Right cardiac atrium (tissue), 5 donors: ENCODE measurements at places on chromosomes 6 and 20. TPM values are rescaled to one million over a fixed set of nuclear protein-coding genes. Genes with fewer than 3 reads are reported as not detected.

BMP5 gene
- total RNA-seq, result 0.71 TPM

- no peak for DNase-seq
Measured at GRCh38 chr6:167768471-167769215, 58.1 kb upstream of the AFDN start.

GRCh38 chr6:157236040-157236725 lies 87.1 kb downstream of the TMEM242 start:
- DNase-seq, result no peak

GRCh38 chr6:157766901-157767774 lies 55.9 kb upstream of the SNX9 start:
- DNase-seq, result no peak

DEF6 gene
- total RNA-seq, result 3.6 TPM

- DNase-seq, result no peak
Measured at GRCh38 chr20:5720696-5721095, 29.5 kb upstream of the SHLD1 start.

DNA sequence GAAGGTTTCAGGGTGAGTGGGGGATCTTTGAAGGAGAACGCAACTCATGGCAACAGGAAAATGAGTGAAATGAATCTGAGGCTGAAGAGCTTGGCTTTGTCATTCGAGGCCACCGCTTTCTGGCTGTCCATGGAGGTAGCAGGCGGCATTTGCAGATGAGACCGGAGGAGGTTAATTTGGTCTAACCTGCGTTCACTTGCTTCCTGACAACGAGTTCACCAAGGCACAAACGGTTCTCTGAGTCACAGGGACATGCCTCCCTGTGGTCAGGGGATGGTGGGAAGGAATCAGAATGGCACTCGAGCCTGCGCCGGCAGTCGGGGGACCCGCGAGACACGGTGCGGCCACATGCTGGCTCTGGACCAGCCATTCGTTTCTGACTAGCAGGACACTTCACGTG lies 75.0 kb downstream of the IRF4 start:
- DNase-seq, result no peak

DNA sequence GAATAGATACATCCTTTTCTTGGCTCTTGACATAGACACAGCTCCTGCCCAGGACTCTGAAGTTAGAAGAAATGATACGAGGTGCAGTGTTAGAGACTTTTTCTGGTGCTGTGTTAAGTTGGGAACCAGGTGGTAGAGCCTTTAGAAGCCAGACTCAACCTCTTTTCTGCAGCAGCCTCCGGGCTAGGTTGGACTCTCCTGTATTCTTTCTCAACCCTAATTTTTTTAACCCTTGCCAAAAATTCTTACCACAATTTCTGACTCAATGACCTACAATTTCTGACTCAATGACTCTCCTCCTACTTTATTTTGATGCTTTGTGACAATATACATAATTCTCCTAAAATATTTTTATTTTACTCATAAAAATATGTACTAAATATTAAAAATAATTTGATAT lies 127.4 kb upstream of the PRL start:
- no peak for DNase-seq

GRCh38 chr6:75526502-75527127 lies 33.0 kb upstream of the FILIP1 start:
- no peak for DNase-seq

GPSM3 gene
- total RNA-seq, result 9.2 TPM
